Transverse colon (tissue), 4 donors: ENCODE measurements at places on chromosomes 13 and 19. TPM values are rescaled to one million over a fixed set of nuclear protein-coding genes. Genes with fewer than 3 reads are reported as not detected.
A peak's percentile ranks its signal among the peaks of the same experiment; 100 is the strongest.

ZSWIM4 gene
- 3.4 TPM for total RNA-seq

DNA sequence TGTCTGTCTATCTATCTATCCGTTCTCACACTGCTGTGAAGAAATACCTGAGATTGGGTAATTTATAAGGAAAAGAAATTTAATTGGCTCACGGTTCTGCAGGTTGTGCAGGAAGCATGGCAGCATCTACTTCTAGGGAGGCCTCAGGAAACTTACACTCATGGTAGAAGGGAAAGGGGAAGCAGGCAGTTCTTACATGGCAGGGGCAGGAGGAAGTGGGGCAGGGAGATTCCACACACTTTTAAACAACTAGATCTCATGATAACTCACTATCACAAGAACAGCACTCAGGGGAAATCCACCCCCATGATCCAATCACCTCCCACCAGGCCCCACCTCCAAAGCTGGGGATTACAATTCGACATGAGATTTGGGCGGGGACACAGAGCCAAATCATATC is 105.3 kb downstream of the SLC10A2 start:
- H3K27ac ChIP-seq, result no peak overlapping the region
- H3K4me1 ChIP-seq, result no peaks in the 10 kb centered on the region
- no peak overlapping the region for H3K4me3 ChIP-seq
- H3K27me3 ChIP-seq, result no peaks in the 10 kb centered on the region
- DNase-seq, result no peak

ZNF571 gene
- total RNA-seq, result 3.1 TPM

- H3K4me1 ChIP-seq, result no peaks in the 10 kb centered on the region
- DNase-seq, result no peak
- no peak overlapping the region for H3K4me3 ChIP-seq
- no peaks in the 10 kb centered on the region for H3K27me3 ChIP-seq
Measured at GRCh38 chr13:109859216-109859835, 72.9 kb upstream of the IRS2 start.

DNA sequence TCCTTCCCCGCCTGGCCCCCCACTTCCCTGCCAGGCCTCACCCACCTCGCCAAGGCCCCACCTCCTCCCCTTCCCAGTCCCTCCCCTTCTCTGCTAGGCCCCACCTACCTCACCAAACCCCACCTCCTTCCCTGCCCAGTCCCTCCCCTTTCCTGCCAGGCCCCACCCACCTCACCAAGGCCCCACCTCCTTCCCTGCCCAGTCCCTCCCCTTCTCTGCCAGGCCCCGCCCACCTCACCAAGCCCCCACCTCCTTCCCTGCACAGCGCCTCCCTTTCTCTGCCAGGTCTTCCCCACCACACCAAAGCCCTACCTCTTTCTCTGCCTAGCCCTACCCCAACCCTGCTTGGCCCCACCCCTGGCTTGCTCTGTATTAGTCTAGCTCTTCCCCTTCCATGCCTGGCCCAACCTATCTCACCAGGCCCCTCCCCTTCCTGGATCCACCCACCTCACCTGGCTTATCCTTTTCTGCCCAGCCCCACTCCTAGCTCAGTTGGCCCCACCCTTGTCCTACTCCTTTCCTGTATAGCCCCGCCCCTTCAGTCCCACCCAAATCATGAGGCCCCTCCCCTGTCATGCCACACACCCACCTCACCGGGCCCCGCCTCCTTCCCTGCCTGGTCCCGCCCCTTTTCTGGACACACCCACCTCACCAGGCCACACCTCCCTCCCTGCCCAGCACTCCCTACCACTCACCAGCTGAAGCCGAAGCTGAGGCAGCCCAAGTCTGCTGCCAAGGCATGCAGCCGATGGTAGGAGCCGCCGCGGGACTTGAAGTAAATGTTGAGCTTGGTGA is 16.2 kb downstream of the CERS1 start:
- H3K4me3 ChIP-seq, result no peak overlapping the region
- no peaks in the 10 kb centered on the region for H3K27me3 ChIP-seq
- peaks cover 11% of the 10 kb centered on the region for H3K4me1 ChIP-seq
- no peaks in the 10 kb centered on the region for H3K36me3 ChIP-seq

CRX gene
- total RNA-seq, result not detected

- DNase-seq, result no peak
- no peak overlapping the region for H3K4me3 ChIP-seq
- H3K4me1 ChIP-seq, result no peaks in the 10 kb centered on the region
- H3K36me3 ChIP-seq, result no peaks in the 10 kb centered on the region
- H3K27ac ChIP-seq, result no peak overlapping the region
- H3K27me3 ChIP-seq, result no peaks in the 10 kb centered on the region
Measured at GRCh38 chr13:101492251-101492910, 39.9 kb downstream of the ITGBL1 start.

- no peak overlapping the region for H3K4me3 ChIP-seq
- peaks cover 44% of the 10 kb centered on the region for H3K27me3 ChIP-seq
Measured at GRCh38 chr19:1295169-1296012, 9.7 kb downstream of the EFNA2 start.

GRCh38 chr19:14809272-14810057 is 25.5 kb downstream of the OR7A5 start:
- H3K27me3 ChIP-seq, result no peaks in the 10 kb centered on the region
- H3K36me3 ChIP-seq, result no peaks in the 10 kb centered on the region
- no peaks in the 10 kb centered on the region for H3K4me1 ChIP-seq
- no peak overlapping the region for H3K4me3 ChIP-seq

GRCh38 chr19:18112989-18113478 is 15.5 kb downstream of the MAST3 start:
- no peak overlapping the region for H3K4me3 ChIP-seq
- H3K4me1 ChIP-seq, result peaks cover 26% of the 10 kb centered on the region
- no peaks in the 10 kb centered on the region for H3K36me3 ChIP-seq
- no peaks in the 10 kb centered on the region for H3K27me3 ChIP-seq
- DNase-seq, result peak; percentile 91

DNA sequence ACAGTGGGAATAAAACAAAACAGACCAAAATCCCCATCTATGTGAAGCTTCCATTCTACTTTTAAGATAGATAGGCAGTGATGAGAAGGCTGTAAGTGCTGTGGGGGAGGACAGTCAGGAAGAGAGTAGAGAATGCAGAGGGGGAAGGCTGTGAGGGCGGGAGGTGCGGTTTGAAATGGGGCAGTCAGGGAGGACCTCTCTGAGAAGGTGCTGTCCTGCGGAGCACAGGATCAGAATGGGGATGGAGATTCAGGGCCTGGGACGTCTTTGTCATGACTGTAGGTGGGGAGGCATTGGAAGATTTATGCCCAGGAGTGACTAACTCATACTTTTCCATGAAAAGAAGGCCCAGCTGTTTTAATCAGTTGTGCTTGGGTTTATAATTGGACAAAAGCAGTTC is 3.9 kb upstream of the GPR183 start:
- H3K27ac ChIP-seq, result peak overlapping the region; percentile 39
- no peak for DNase-seq
- H3K27me3 ChIP-seq, result no peaks in the 10 kb centered on the region
